ENCODE measurements at places on chromosomes 2 and 18.

- no peak for DNase-seq
Measured at GRCh38 chr18:77772177-77772576, 522.5 kb downstream of the GALR1 start.

GRCh38 chr18:811892-812375, at the start of gene YES1:
Gene YES1 (minus strand): TSS chr18:812242. CDS start chr18:756827, 55,415 bp downstream.
- DNase-seq: no peak

GRCh38 chr2:145692971-145693478, 1173.1 kb upstream of the ZEB2 start:
- DNase-seq: peak; percentile 91

DNA sequence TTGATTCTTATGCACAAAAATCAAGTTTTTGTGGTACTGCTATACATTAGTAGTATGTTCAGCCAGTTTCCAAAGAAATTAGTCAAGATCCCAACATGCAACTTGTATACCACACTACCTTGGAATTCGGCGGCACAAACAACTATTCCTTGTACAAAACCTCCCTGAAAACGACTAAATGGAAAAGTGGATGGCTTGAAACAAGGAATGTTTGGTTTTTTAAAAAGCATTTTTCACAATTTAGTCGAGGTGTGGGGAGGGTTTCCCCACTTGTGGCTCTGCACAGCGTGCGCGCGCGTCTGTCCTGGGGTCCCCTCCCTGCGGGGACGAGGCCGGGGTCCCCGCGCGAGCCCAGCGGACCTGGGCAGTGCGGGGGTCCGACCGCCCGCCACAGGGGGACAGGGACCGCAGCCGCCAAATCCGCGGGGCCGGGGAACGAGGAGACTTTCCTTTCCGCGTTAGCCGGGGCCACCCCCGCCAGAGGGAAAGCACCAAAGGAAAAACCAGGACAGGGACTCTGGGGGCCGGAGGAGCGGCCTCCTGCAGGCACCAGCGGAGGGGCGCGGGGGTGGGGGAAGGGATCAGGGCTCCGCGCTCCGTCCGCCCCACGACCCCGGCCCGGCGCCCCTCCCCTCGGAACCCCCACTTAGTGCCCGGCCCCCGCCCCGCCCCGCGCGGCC, 534 bp upstream of the SOCS6 start:
- DNase-seq: peak; percentile 19

- DNase-seq: no peak
Measured at GRCh38 chr18:78891185-78891762, 88.3 kb upstream of the SALL3 start.

GRCh38 chr2:28639836-28640235, 111.8 kb upstream of the PPP1CB start:
- DNase-seq: no peak

- no peak for DNase-seq
Measured at GRCh38 chr2:241228081-241228859, 39.8 kb downstream of the ANO7 start.

- no peak for DNase-seq
Measured at GRCh38 chr2:126662621-126663020, 6.7 kb downstream of the GYPC start.

DNA sequence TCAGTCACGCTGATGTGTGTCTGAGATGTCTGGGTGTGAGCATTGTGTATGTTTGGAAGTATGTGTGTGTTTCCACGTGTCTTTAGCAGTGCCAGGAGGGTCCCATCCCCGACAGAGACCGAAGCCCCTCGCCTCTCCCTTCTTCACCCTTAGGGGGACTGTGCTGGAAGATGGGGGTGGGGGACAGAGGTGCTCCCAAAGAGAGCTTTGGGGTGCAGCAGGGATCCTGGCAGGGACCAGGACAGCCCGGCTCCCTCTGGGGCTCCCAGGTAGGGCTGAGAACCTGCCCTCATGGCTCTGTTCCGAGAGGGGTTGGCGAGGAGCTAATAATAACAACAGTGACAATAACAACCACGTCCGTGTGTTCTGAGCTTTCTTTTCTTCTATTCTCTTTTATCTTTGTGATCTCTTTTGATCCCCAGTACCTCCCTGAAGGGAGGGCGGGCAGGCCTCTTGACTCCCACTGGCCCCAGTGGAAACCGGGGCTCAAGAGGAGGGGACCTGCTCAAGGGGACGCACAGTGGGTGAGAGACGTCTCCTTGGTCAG, 57.6 kb downstream of the SMAD7 start:
- DNase-seq: no peak

- DNase-seq: peak; percentile 49
Measured at GRCh38 chr2:207474863-207475485, 54.8 kb upstream of the CREB1 start.

DNA sequence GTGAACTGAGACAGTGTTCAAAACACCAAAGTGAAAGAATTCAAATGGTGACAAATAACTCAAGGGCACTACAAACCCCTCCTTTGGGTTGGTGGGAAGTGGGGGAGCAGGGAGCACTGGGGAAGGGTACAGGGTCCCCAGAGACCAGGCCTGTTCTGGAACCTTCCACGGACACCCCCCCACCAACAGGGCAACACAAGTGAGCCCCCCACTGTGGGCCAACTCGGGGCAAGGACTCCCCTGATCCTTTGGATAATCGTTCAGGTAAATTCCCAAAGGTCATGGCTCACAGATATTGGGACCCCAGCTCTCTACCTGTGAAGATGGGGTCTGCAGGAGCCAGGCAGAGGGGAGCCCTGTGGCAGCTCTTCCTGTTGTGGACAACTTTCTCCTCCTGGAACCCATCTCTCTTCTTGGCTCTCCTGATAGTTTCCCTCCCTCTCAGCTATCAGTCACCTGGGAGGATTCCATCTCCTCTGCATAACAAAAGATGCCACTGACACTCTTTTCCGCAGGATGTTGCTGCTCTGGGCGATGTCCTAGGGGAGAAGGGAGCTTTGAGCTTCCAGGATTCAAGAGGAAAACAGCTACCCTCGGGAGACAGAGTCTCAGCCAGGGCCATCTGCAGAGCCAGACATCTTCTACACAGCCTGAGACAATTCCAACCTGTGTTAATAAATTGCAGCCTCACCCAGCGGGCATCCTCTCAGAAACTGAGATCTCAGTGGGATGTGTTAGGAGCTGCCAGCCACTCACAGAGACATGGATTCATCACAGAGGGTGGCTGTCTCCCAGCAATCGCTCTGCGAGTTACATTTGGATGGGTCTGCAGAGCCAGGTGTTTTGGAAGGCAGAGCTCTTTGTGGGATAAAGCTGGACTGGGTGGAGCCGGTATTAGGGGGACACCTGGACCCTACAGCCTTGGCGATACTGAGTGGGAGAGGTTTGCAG, 35.4 kb downstream of the MBP start:
- no peak for DNase-seq
